ENCODE measurements at places on chromosomes 3 and 15. TPM values are rescaled to one million over a fixed set of nuclear protein-coding genes. Genes with fewer than 3 reads are reported as not detected.

Gene RHOV
- not detected for total RNA-seq

Gene ARGFX
- total RNA-seq = not detected

Gene PAQR5
- total RNA-seq = 0.42 TPM

Gene GRAMD1C
- 1.9 TPM for total RNA-seq

Gene RSL24D1
- 59.2 TPM for total RNA-seq

DNA sequence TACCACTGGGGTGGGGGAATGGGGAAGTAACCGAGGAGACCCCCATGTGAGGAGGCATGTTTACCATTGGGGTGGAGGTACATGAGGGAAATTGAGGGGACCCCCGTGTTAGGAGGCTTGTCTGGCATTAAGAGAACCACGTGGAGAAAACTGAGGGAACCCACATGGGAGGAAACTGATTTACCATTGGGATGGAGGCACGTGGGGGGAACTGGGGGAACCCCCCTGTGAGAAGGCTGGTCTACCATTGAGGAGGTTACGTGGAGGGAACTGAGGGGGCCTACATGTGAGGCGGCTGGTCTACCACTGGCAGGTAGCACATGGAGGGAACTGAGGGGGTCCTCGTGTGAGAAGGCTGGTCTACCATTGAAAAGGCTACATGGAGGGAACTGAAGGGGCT lies 159.4 kb downstream of the FBLN2 start:
- DNase-seq = no peak

GRCh38 chr3:30768703-30769550 lies 125.5 kb downstream of the GADL1 start:
- DNase-seq = peak; percentile 93

GRCh38 chr15:80789796-80790195 lies 10.6 kb downstream of the CEMIP start:
- no peak for DNase-seq

GRCh38 chr3:134846084-134846483 lies 51.0 kb downstream of the EPHB1 start:
- no peak for DNase-seq

GRCh38 chr3:174639970-174640369 lies 219.2 kb upstream of the NAALADL2 start:
- DNase-seq = no peak

GRCh38 chr3:158731486-158731885 lies 771 bp downstream of the RARRES1 start:
- no peak for DNase-seq

GRCh38 chr3:158912188-158912587 lies 110.3 kb downstream of the MFSD1 start:
- no peak for DNase-seq

- DNase-seq = no peak
These were observed 43.2 kb upstream of the ZNF148 start for GRCh38 chr3:125418306-125418705.

GRCh38 chr3:37290551-37290950 lies 116.2 kb upstream of the LRRFIP2 start:
- DNase-seq = no peak
